ENCODE measurements at places on chromosomes 11 and 22. TPM values are rescaled to one million over a fixed set of nuclear protein-coding genes. Genes with fewer than 3 reads are reported as not detected.

XKR3 gene
- total RNA-seq: not detected

GRCh38 chr11:65434667-65435410 lies 12.2 kb downstream of the NEAT1 start:
- DNase-seq: no peak

- DNase-seq: no peak
Observed at GRCh38 chr11:48127521-48128183, 89.0 kb upstream of the OR4B1 start.

- no peak for DNase-seq
Observed at GRCh38 chr11:65169164-65169641, 830 bp upstream of the SPDYC start.

- DNase-seq: no peak
Observed at GRCh38 chr22:48819961-48820360, 1007.7 kb downstream of the BRD1 start.

All from activated naive CD4-positive, alpha-beta T cell treated with anti-CD3 and anti-CD28 coated beads for 36 hours (primary cell).